ENCODE measurements at places on chromosomes 2 and 18. TPM values are rescaled to one million over a fixed set of nuclear protein-coding genes. Genes with fewer than 3 reads are reported as not detected.

DNA sequence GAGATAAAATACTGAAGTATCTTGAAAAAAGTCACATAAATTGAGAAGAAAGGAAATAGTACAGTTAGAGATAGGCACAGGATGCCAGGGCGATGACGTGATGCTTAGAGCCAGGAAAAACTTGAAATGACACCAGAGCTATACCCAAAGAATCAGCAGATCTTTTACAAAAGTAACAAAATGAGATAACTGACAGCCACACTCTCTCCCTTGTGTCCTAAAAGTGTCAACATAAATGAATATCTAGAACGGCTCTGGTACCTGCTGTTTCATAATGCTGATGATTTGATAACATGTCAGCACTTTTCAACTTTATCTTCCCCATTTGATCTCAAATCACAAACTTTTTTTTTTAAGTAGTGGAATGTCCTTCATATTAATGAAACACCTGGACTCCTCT, 45.6 kb upstream of the ZC3H15 start:
- no peak for DNase-seq

DNA sequence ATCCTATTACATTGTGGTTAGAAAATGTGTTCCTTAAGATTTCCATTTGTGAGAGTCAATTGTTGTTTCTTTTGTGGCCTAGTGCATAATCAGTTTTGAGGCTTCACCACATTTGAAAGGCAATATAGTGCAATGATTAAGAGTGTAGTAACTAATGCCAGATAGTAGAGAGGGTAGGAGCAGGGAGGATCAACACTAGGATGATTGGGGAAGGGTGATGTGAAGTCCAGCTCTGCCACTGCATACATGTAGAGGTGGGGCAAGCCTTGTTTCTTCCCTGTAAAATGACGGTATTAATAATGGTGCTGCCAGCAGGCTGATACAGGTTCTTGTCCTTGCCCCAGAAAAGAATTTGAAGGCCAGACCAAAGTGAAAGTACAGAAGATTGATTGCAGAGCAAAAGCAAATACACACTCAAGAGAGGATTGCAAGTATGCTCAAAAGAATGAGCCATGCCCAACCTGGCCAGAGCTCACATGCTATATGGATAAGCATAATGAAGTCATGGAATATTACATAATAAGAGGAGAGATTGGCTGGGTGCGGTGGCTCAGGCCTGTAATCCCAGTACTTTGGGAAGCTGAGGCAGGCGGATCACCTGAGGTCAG, 8.0 kb downstream of the SP100 start:
- DNase-seq = peak; percentile 43

DNA sequence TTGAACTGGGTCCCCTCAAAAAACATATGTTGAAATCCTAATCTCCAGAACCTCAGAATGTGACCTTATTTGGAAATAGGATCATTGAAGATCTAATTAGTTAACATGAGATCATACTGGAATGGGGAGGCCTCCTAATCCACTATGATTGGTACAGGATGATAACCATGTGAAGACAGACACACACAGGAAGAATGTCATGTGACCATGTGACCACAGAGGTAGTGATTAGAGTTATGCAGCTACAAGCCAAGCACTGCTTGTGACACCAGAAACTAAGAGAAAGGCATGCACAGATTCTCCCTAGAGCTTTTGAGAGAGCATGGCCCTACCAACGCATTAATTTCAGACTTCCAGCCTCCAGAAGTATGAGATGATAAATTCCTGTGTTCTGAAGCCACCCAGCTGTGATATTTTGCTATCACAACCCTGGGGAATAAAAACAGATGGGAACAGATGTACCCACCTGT, 47.0 kb upstream of the TGIF1 start:
- DNase-seq = peak; percentile 27

DNA sequence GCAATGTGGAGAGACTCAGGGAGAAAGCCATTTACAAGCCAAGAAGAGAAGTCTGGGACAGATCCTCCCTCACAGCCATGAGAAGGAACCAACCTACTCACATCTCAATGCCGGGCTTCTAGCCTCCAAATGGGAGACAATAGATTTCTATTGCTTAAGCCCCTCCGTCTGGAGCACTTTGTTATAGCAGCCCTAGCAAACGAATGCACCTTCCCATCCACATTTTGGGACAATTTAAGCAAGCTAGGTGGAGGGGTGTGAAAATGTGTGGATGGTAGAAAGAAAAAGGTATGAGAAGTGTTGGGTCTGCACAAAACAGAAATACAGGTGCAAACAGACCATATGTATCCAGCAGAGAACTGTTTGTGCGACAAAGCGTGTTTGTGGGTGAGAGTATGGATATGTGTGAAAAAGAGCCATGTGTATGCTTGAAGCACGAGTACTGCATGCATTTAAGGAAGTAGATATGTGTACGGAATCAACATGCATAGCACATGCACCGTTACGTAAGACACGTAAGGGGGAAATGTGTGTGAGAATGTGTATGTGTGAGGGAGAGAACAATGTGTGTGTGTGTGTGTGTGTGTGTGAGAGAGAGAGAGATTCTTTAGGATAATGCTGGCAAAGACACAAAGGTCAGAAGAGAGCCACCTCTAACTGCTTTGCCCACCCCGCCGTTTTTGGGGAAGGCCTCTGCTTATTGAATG, 13.1 kb upstream of the E2F6 start:
- DNase-seq = no peak

- no peak for DNase-seq
These were observed 261.2 kb downstream of the ALK start for GRCh38 chr2:29660201-29660600.

DNA sequence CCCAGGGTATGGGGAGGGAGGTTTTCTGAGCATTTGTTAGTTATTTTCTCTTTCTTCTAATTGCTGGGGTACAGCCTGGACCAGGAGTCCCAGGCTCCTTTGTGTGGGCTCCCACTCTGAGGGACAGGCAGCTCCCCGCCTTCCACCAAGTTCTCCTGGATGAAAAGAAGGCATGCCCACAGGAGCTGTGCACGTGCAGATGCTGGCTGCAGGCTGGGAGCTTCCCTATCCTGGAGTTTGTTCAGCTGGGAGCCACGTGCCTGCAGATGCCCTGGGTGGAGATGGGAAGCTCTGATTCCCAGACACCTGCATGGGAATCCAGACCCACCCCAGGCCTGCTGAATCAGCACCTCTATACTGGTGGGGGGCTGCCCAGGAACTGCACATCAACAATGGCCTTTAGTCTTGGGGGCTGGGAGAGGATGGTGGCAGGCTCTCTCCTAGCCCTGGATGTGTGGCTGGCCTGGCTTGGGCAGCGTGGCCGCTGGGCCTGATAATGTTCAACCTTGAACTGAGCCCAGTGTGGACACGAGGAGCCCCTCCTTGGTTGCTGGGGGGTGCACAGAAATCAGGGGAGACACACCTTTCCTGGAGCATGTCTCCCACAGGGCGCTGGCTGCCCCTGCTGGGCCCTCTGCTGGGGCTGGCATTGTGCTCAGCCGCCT, 233.6 kb upstream of the HS6ST1 start:
- DNase-seq = no peak

GRCh38 chr2:96869822-96870625, at the start of gene SEMA4C:
Gene SEMA4C, minus strand, starts transcription at chr2:96870080. Its CDS starts 2,194 bp downstream, at chr2:96867886.
- peak; percentile 69 for DNase-seq

- DNase-seq = no peak
These were observed 9.8 kb downstream of the TRAK2 start for GRCh38 chr2:201441409-201441808.

- DNase-seq = no peak
These were observed 13.2 kb downstream of the SNRPG start for GRCh38 chr2:70280242-70280798.

DNA sequence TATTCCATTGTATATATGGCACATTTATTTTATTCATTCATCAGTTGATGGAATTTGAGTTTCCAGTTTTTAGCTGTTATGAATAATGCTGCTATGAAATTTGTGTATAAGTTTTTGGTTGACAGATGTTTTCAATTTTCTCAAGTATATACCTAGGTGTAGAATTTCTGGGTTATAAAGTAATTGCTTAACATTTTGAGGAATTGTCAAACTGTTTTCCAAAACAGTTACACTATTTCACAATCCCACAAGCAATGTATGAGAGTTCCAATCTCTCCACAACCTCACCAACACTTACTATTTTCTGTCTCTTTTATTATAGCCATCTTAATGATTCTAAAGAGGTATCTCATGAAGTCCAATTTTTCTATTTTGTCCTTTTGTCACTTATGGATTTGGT, 12.5 kb upstream of the WDSUB1 start:
- no peak for DNase-seq

DNA sequence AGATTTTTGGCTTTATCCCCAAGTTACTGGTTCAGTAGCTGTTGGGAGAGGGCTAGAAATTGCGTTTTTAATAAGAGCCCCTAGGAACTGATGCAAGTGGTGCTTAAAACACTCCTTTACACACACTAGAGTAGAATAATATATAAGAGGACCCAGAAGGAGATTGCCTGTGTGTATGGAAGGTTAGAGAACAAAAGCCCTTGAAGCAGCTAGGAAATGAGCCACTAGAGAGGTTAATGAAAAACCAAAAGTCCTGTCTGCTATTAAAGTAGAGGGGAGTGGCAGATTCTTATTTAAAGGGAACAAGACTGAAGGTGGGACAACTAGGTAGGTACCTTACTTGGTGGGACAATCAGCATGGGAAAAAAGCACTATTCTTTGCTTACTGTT, 14.4 kb upstream of the SLC39A10 start:
- DNase-seq = no peak

- no peak for DNase-seq
These were observed 163.2 kb downstream of the MTX2 start for GRCh38 chr2:176432434-176432833.

DNA sequence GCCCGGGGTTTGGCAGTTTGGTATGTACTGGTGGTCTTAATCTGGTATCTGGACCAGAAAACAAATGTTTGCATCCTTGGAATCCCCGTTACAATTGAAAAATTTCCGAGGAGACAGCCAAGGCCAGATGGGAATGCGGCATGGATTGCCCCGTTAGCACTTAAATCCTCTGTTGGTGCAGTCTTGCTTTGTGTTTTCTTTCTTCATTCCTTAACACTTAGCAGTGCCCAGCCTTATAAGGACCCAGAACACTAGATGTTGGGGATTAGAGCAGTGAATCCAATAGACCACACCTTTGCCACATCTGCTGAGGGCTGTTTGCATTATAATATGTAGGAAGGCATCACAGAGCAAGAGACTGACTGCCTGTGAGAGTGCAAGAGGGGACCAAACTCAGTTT, 12.8 kb upstream of the ZNF532 start:
- no peak for DNase-seq

DNA sequence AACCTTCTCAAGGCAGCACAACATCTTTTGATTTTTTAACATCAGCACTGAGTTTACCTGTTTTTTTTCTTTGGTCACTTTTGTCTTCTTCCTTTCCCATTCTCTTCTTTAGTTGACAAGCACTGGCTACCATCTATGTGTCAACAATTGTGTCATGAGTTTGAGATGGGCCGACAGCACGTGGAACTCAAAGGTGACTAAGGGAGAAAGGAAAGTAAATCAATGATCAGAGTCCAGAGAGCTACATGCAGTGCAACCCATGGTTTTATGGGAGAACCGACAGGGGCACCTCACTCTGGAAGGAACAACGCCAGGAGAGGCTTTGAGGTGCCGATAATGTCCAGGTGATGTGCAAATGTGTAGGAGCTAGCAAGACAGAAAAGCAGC, 755.5 kb downstream of the RNF144A start:
- no peak for DNase-seq

GRCh38 chr2:98498703-98499440, 54.2 kb downstream of the INPP4A start:
- no peak for DNase-seq

GRCh38 chr2:38556006-38556801, 46.5 kb downstream of the HNRNPLL start:
- peak; percentile 40 for DNase-seq

CYRIA gene
- total RNA-seq = 7.6 TPM

TUBB8B gene
- not detected for total RNA-seq

USP40 gene
- total RNA-seq = 23.4 TPM

SRD5A2 gene
- total RNA-seq = 0.19 TPM

KCNS3 gene
- total RNA-seq = 8.8 TPM

LNPK gene
- 51.5 TPM for total RNA-seq

LOXHD1 gene
- not detected for total RNA-seq

FAP gene
- 57.7 TPM for total RNA-seq
